Body of pancreas (tissue), 4 donors: ENCODE measurements at places on chromosomes 16 and 17.
A peak's percentile ranks its signal among the peaks of the same experiment; 100 is the strongest.

DNA sequence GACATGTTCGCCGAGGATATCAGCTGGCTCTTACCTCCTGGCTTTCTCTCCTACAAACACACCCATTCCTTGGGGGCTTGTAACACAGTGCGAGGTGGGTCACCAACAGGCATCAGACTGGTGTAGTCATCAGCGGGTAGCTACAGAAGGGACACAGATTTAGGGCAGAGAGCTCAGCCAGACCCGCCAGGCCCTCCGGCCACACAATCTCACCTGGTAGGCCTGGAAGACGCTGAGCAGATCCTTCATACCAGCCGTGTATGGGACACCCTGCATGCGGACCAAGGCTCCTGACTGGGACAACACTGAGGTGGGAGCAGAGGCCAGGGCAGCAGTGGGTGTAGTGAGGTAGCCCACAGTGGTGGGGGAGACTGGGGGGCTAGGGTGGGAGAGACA is 5.8 kb downstream of the ESRP2 start:
- no peak for DNase-seq

- DNase-seq = no peak
Measured at GRCh38 chr16:3060339-3061127, 4.9 kb upstream of the IL32 start.

GRCh38 chr17:78432226-78433012 is 54.0 kb downstream of the PGS1 start:
- DNase-seq = peak; percentile 32

GRCh38 chr16:68711421-68712139 is 25.5 kb upstream of the CDH1 start:
- DNase-seq = no peak

GRCh38 chr16:78092758-78093157 is 6.7 kb upstream of the WWOX start:
- no peak for DNase-seq

DNA sequence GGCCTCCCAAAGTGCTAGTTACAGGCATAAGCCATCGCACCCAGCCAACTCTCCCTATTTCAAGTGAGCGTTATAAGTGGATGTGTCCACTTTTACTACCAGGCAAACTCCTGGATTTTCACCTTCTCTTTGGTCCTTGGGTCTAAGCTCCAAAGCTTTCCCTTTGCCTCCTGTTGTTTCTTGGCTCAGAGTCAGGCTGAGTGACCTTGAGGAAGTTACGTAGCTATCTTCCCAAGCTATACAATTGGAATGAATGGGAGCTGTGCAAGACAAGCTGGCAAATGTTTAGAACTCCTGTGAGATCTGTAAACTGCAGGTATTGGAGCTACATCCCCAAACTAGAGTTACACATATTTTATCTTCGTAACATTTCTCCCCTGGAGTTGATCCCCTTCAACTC is 20.3 kb downstream of the NXPH3 start:
- no peak for DNase-seq

- DNase-seq = peak; percentile 66
Measured at GRCh38 chr16:84055366-84055765, 12.8 kb upstream of the SLC38A8 start.

- no peak for DNase-seq
Measured at GRCh38 chr16:57316390-57317017, 32.0 kb upstream of the PLLP start.

DNA sequence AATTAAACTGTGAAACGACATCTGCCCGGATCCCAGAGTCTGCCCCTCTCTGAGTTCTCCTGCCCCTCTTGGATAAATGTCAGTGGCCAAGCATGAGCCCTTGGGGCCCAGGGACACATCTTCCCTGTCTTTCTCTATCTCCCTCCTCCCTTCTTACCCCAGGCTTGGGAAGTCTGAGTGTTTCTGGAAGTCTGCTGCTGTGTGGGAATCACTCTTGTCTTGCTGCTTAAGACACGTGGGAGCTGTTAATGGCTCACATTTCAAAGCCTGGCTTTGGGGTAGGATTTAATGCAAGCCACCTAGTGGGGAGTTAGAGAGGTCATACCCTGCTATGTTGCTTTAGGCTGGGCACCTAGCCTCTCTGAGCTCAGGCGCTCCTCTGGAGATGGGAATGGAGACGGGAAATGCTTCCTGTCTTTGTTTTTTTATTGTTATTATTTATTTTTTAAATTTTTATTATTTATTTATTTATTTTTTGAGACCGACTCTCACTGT is 218.5 kb upstream of the CIBAR2 start:
- peak; percentile 70 for DNase-seq

DNA sequence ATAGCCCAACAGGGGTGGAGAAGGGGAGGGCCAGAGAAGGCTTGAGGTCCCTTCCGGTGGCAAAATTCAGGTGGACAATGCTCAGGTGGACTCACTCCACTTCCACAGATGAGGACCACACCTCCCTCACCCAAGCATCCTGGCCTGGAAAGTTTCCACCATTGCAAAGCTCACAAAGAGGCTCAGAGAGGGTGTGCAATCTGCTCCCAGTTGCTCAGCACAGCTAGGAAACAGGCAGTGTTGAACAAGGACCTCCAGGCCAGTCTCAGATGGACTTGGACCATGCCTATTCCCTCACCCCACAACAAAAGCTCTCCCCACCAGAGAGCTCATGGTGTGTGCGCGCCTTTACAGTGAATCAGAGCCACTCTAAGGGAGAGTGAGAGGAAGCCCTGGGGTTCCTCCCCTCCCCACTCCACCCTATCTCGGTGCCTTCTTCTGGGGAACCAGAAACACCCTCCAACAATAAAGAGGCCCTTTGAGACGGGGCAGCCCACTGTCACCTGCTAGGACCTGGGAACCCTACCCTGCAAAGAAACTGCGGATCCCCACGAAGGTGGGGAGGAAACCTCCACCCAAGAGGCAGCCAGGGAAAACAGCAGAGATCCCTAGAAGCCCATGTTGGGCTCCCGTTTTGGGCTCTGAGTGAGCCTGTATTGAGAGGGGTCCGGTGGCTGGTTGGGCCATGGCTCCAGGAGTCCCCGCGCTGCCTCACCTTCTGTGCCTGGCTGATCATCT is 1.6 kb downstream of the FAM83G start:
- DNase-seq = no peak

GRCh38 chr16:85420501-85421337 is 192.4 kb upstream of the GSE1 start:
- DNase-seq = peak; percentile 74

- DNase-seq = peak; percentile 73
Measured at GRCh38 chr17:17859909-17860765, 23.4 kb upstream of the SREBF1 start.

GRCh38 chr17:6755731-6756184 is at the start of gene XAF1:
Gene XAF1 (plus strand): TSS chr17:6756046. CDS start chr17:6756079, 33 bp downstream.
- peak; percentile 27 for DNase-seq

- DNase-seq = no peak
Measured at GRCh38 chr16:69937465-69937951, 13.6 kb upstream of the CLEC18A start.

GRCh38 chr17:81582341-81582740 is 30.2 kb upstream of the FAAP100 start:
- no peak for DNase-seq

GRCh38 chr16:82639666-82640336 is 13.0 kb downstream of the CDH13 start:
- DNase-seq = peak; percentile 38

DNA sequence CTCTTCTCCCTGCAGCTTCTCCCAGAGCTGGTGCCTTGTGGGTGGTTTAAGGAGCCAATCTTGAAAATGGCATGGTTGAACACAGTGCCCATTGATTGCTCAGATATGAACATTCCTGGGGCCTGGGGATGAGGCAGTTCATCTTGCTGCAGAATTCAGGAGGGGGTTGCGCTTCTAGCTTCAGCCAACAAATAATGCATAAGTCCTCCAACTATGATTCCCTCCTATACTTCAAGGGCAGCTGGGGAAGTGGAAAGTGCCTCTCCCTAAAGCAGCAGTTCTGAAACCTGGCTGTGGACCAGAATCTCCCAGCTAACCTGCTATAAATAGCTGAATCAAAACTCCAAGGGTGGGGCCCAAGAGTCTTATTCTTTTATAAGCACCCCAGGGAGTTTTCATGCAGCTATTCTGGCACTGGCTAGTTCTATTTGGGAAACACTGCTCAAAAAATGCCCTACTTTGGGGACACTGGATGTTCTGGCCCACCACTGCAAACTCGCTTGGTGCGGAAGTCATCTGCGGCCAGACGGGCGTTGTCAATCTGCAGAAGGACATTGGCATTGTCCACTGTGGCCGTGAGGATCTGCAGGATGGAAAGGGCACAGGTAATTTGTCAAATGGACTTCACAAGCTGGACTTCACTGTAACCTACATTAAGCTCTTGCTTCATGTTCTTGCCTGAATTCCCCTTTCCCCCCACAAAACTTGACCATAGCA is 130.3 kb downstream of the CCDC144A start:
- no peak for DNase-seq

- no peak for DNase-seq
Measured at GRCh38 chr17:2403044-2403443, 2.2 kb upstream of the MNT start.

DNA sequence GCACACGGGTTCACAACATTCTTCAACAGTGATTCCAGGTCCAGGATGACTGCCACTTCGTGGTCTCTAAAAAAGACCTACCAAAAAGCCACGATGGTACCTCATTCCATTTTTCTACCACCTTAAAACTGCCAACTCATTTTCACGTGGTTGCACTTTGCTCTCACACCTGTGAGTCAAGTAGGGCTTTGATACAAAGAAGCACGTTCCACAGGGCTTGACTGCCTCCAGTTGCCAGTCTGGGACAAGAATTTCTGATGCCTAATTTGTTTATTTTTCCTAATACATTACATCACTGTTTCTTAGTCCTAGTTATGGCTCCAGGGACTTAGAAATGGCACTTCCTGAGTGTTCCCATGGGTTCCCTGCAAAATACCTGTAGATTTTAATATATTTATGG is 911.6 kb upstream of the EEF2KMT start:
- no peak for DNase-seq

GRCh38 chr16:57447186-57447962 is at the start of the genes CIAPIN1 and COQ9:
Gene CIAPIN1 (minus strand): TSS chr16:57447385. CDS start chr16:57440928, 6,457 bp downstream.
Gene COQ9 (plus strand): TSS chr16:57447479. CDS start chr16:57447506, 27 bp downstream.
- peak; percentile 96 for DNase-seq

- DNase-seq = peak; percentile 53
Measured at GRCh38 chr17:70622368-70623260, 453.3 kb downstream of the KCNJ2 start.

GRCh38 chr17:7311110-7311705 is 3.8 kb downstream of the EIF5A start:
- no peak for DNase-seq

GRCh38 chr17:34411646-34412421 is 48.8 kb upstream of the CCL1 start:
- no peak for DNase-seq

- no peak for DNase-seq
Measured at GRCh38 chr17:10652984-10653659, 4.0 kb downstream of the MYH3 start.

- DNase-seq = no peak
Measured at GRCh38 chr17:75411328-75412067, 6.0 kb upstream of the GRB2 start.

DNA sequence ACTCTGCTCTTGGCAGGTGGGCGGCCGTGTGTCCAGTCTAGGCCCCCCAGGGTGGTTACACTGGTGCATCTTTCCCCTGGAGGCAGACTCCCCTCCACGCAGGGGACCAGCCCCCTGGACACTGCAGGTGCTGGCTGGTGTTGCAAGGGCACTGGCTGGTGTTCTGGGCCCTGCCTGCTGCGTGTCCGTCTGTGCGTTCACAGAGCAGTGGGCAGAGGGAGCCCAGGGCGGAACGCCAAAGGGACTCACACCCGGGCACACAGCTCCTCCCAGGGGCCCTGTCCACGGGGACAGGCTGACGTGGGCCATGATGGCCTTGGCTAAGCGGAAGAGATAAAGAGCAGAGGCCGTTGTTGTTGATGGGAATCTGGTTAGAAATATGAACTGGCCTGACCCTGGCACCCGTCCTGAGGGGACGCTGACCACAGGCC is 27.3 kb downstream of the ACSF3 start:
- DNase-seq = no peak

DNA sequence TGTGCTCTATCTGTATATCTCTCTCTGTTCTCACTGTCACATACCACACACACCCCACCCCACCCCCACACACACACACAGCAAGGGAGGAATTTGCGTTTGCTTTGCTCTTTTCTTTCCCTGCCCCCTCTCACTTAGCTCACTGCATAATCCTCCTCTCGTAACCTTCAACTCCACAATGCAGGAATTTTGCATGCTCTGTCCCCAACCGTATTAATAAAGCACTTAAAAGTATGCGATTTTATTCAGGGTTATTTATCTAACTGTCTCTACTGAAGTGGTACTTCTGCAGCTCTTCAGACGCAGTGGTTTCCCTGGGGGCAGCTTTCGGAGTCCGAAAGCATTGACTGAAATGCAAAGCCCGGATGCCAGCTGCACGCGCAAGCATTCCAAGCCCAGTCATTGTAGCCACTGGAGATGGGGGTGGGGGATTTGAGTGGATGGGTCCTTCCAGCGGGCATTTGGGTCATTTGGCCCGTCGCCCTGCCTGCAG is 105.4 kb upstream of the RBFOX1 start:
- DNase-seq = no peak

DNA sequence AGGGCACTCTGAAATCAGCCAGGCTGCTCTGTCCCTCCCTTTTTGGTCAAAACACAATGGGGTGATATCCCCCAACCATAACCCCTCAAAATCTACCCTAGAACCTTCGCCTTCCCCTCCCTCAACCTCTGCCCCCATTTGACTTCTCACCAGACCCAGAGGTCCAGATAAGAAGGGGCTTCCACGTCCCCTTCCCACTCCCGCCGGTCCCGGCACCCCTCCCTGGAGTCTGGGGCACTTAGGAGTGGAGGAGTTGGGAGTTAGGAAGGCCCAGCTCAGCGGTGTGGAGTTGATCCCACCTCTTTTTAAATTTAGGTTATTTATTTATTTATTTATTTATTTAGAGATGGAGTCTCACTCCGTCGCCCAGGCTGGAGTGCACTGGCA is 619 bp upstream of the TMEM92 start:
- DNase-seq = no peak

- no peak for DNase-seq
Measured at GRCh38 chr17:70098030-70098429, 23.0 kb downstream of the KCNJ16 start.

GRCh38 chr16:54873071-54873470 is 57.6 kb upstream of the IRX5 start:
- DNase-seq = no peak

- DNase-seq = no peak
Measured at GRCh38 chr17:15883617-15884111, 61.3 kb upstream of the ADORA2B start.

DNA sequence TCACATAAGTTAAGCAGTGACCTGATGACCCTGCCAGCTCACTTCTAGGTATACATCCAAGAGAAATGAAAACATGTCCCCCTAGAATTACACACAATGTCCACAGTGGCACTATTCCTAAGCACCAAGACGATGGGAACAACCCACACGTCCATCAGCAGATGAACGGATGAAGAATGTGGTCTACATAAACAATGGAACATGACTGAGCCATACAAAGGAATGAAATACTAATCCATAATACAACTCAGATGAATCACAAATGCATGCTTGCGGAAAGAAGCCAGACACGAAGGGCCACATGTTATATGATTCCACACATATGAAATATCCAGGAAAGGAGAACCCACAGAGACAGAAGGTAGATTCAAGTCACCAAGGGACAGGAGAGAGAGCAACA is 17.4 kb downstream of the USP22 start:
- no peak for DNase-seq
